ENCODE measurements at places on chromosomes 2 and 18.

- DNase-seq, result no peak
These were observed 399.8 kb upstream of the SLC8A1 start for GRCh38 chr2:40851661-40852060.

- DNase-seq, result no peak
These were observed 84.8 kb downstream of the DTNB start for GRCh38 chr2:25588576-25588975.

GRCh38 chr2:220756653-220757052, 815.5 kb downstream of the EPHA4 start:
- no peak for DNase-seq

GRCh38 chr2:74119339-74119738, 28.4 kb downstream of the BOLA3 start:
- DNase-seq, result no peak

DNA sequence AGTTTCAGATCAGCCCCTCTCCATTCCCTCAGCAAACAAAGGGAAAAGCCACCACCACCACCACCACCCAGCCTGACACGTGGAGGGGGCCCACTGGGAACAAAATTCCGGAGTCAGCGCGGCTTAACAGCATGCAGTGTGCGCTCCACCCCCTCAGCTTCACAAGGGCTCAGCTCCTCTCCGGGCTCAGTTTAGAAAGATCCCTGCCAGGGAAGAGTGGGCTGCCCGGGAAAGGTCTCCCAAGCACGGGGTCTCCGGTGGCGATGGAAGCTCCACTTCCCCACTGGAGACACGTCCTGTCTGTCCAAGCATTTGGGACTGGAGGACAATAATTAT, 55.7 kb downstream of the SNORC start:
- no peak for DNase-seq

DNA sequence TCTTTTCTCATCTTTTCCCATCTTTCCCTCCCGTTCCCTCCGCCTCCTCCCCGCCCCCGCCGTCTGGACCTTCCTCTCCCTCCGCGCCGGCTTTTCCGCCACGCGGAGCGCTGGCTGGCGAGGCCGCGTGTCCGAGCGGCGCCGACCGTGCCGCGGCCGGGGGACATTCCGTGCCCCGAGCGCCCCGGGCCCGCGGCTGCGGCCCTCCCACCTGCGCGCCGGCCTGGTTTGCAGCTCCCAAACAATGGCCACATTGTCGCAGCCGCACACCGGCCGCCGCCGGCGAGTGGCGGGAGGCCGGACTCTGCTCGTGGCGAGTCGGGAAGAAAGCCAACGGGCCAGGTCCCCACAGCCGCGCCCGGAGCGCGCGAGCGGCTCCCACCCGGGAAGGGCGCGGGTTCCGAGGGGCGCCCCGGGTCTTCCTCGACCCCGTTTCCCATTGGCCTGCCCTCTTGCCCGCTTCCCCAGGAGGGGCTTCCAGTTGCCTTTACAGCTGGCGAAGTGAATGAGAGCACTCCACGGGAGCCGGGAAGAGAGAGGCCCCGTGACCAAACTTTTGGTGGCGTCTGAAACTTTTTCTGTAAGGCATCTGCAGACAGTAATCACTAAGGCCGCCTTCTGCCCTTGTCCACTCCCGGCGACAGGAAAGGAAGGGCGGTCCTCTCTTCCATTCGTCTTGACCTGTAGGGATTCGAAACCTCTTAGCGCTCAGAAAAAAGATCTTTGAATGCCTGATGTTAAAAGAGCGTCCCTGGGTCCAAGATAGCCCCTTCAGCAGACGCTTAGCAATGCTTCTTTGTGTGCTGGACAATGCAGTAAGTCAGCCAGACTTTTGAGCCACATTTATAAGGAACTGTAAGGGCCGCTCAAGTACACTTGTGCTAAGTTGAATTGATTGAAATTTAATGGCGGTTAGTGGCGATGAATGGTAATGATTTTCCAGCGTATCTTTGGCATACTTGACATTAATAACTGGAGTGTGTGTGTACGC, 6.2 kb downstream of the GLI2 start:
- no peak for DNase-seq

All from SK-N-DZ (cell line).